Right hindlimb (tissue), 1 donor: ENCODE measurements at places on chromosomes 16 and 17.

DNA sequence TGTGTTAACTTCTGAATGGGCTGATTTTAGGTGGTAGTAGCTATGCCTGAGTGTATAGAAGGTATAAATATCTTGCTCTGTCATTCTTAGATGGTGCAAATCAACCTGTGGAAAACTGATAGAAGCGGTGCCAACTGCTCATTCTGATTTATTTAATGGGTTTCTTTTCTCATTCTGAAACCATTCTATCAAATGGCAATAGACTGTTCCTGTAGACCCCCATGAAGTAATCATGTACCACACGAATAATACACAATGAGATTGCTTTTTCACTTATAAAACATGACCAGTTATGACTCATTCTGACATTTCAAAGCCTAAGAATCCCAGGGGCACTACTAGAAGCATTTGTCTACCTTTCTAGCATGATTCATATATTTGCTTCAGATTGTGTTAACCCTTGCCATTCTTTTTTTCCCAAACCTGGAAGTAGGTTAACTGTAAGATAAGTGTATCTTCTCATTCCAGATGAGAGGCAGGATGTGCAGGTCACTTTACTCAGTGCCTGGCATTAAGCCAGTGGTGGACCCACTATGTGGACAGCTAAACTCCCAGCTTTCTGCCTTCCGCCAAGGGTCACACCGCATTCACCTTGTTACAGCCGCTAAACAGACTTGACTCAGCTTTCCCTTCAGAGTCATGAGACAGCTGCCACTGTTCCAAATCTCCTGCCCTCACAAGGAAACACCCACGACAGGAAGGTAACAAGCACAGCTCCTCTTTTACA, 16.4 kb upstream of the SLC16A11 start:
- no peak for DNase-seq

- peak; percentile 76 for DNase-seq
Measured at GRCh38 chr17:49471089-49471683, 23.9 kb upstream of the NGFR start.

DNA sequence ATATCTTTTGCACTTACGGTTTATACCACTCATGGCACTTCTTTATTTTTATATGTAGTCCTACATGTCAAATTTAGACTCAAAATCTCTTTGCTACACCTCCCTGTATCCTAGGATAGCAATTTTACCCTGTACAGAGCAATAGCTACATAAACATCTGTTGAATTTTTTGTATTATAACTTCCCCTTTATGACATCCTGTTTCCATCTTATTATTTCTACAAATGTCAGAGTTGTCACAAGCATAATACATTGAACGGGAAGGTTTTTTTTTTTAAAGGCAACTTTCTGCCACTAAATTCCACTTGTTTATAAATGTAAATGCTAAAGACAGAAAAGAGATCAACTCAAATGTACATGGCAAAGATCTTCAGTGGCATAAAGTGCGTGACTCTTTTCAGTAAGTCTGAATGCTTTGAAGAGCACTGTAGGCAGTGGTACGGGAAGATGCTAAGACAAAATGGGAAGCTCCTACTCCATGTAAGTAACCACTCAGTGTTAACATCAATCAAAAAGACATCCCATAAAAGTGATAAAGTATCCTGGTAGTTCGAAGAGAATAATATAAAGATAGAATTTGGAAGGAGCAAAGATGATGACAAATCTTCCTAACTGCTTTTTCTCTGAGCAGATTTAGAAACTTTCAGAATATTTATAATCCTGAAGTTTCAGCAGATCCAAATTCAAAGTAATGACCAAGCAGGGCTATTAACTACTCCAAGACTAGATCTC, 26.8 kb downstream of the GNA13 start:
- DNase-seq: no peak

GRCh38 chr17:77128896-77129567, 11.7 kb upstream of the SEC14L1 start:
- DNase-seq: peak; percentile 67

DNA sequence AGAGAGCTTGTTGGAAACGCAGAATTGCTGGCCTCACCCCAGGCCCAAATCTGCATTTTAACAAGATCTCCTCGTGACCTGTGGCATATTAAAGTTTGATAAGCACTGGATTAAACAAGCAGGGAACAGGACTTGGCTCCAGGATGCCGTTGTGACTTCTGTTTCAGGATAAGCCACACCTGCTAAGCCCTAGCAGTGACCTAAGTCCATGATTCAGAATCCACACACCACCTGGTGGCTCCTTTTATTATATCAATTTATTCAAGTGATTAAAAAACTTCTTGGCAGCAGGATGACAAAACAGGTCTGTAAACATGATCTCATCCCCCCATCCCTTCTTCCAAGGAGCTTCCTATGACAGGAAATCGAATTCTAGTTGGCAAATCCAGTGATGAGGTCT, 9.1 kb downstream of the NAGPA start:
- no peak for DNase-seq

- no peak for DNase-seq
Measured at GRCh38 chr17:65058146-65058545, 1.6 kb upstream of the GNA13 start.

DNA sequence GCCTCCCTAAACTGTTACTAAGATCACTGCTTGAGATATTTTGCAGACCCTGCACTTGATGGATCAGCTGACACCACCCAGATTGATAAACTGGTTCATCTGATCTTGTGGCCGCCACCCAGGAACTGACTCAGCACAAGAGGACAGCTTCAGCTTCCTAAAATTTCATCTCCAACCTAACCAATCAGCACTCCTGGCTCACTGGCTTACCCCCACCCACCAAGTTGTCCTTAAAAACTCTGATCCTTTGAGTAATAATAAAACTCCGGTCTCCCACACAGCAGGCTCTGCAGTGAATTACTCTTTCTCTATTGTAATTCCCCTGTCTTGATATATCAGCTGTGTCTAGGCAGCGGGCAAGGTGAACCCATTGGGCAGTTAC, 174.8 kb downstream of the UTP18 start:
- no peak for DNase-seq

DNA sequence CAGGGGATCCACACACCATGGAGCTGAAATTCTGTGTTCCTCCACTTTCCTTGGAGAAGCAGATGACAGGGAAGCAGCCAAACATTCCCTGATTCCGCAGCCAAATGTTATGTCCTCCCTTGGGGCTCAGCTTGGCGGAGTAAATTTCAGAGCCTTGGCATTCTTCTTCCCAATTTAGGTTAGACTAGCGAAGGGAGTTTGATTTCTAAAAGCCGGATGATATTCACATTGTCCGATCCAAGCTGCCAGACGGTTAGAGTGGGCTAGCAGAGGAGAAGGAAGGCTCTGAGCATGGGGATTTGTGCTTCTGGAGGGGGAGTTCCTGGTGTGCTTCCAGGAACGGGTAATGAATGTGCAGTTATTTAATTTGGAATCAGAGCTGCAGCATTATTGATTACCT, 380.4 kb upstream of the EEF2KMT start:
- no peak for DNase-seq

GRCh38 chr16:1990351-1991134, 773 bp downstream of the SYNGR3 start:
- no peak for DNase-seq

- DNase-seq: no peak
Measured at GRCh38 chr16:8936421-8936820, 27.3 kb downstream of the USP7 start.

- no peak for DNase-seq
Measured at GRCh38 chr17:64135000-64135399, 5.1 kb upstream of the ERN1 start.

- no peak for DNase-seq
Measured at GRCh38 chr17:30824002-30824355, 513 bp downstream of the CRLF3 start.

DNA sequence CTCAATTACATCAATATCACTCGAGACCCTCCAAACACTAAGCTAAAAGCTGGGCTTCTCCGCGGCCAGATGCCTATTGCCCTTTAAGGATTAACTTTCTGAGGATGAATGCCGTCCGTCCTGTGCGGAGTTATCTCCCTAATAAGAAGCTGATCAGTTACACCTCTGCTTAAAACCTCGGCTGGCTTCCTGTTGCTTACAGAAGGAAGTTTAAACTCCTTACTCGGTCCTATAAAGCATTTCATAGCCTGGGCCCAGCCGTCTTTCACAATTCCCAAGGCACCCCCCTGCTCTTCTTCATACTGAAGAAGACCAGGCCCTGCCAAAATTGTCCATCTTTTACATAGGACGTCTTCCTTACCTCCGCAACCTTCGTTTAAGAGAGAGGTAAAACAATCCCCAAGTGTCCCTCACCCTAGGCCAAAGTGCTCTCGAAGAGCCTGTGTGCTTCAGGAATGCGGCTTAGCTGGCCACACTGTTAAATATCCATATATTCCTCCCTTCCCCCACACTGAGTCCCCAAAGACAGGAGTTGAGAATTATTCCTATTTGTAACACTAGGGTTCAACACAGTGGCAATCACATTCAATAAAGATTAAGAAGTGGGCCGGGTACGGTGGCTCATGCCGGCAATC, 112.6 kb upstream of the IRX5 start:
- DNase-seq: no peak

GRCh38 chr17:51725185-51725584, 433.3 kb downstream of the CA10 start:
- no peak for DNase-seq

DNA sequence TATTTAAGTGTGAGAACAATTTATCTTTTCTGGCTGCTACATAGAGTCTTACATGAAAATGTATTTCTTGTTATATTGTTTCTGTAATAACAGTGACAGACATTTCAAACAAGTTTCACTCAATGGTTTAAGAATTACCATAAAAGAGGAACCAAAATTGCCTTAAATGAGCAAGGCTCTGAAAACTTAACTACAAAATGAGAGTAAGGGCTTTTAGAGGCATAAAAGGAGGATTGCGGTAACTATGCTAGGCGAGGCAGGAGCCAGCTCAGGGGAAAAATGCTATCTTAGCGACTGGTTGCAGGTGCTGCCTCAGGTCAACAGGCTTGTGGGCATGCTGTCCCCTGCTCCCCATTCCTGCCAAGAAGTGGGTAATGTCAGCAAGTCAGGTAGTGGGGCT, 81.7 kb upstream of the MSI2 start:
- no peak for DNase-seq

GRCh38 chr17:27322690-27323508, 29.0 kb downstream of the WSB1 start:
- DNase-seq: no peak

DNA sequence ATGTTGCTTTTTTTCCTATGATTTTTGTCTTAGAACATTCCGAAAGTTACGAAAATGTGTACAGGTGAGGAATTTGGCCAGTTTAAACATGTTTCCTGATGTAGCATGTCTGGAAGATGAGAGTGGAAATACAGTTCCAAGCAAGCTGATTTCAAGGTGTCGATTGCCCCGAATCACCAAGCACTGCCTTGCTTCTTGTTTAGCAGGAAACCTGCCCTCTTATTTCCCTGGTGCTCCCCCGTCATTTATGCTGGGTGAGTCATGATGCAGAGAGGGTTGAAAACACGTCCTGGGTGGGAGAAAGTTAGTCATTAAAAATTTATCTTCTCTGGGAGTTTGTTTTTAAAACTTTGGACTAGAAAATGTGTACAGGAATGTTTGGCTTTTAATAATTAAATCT, 608.6 kb upstream of the EEF2KMT start:
- DNase-seq: no peak

DNA sequence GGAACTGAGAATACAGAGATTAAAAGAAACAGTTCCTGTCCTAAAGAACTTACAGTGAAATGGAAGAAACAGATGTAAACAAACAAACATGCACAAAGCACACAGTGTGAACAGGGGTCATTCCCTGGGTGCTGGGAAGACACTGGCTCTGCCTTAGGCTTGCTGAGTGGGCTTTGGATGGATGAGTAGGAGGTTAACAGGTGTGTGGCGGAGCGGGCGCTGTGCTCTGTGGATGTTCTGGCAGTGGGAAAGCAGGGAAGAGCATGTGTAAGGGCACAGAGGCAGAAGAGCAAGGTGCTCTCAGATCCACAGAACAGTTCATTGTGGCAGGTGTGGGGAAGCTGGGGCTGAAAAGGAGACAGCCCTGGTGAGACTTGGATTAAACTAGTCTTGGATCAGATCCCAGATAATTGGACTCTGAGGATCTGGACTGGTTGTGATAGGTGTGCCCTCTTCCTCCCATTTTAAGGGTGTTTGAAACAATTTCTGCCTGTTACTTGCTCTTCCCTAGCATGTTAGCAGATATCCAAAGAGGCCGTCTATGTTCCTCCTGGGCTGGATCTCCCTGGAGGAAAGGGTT, 8.1 kb downstream of the HROB start:
- DNase-seq: no peak

DNA sequence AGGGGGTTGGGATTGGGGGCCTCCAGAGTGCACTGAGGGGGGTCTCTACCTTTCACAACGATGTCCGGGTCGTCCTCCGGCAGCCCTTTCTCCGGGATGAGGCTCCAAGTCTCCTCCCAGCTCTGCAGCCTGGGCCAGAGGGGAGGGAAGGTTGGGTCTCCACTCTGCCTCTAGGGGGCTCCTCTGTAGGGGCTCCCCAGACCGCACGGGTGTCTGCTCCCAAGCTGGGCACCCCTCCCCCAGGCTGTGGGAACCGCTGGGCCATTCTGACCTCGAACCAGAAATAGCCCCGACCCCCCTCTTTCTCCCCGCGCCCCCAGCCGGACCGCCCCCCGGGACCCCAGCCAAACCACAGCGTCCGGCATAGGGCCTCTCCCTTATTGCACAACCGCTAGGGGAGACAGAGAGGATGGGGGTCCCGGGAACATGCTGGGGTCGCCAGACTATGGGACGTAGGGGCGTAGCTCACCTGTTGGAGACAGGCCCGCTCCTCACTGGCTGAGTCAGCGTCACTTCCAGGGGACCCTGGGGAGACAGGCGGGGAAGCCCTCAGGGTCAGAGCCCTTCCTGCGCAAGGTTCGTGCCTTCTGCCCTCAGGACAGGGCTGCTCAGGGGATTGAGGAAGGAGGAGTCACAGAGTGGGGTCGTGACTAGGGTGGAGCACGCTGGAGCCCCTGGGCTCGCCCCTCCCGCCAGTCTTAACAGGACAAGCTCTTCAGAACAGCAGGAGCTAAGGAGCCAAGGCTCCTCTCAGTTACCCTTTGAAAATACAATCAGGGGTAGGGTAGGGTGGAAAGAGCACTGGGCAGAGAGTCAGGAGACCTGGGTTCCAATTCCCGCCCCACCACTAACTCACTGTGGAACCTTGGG, 2.7 kb downstream of the PLEKHH3 start:
- DNase-seq: peak; percentile 77

- no peak for DNase-seq
Measured at GRCh38 chr17:21213638-21214014, 335 bp downstream of the TMEM11 start.

GRCh38 chr17:77786740-77787505, 171.6 kb upstream of the TNRC6C start:
- no peak for DNase-seq

- DNase-seq: no peak
Measured at GRCh38 chr17:75344666-75345065, 55.4 kb upstream of the SLC25A19 start.

DNA sequence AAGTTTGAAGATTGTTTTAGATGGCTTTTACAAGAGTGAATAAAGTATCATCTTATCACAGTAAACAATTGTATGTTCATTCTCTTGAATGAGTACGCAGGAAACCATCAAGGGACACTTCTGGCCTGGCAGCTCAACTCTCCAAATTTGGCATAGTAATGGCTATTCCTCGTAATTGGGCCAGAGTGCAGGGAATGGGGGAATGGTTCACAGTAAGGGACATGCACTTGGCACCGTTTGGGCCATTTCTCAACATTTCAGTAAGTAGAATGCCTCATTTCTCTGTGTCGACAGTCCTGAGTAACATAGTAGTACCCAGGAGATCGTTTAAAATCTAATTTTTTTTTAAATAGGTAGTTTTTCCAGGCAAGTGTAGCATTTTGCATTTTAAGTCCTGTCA, 309.6 kb downstream of the KCNJ2 start:
- peak; percentile 32 for DNase-seq
